Activated CD4-positive, alpha-beta memory T cell treated with anti-CD3 and anti-CD28 coated beads for 36 hours (primary cell): ENCODE measurements at places on chromosomes 3 and 15.
A peak's percentile ranks its signal among the peaks of the same experiment; 100 is the strongest.

DNA sequence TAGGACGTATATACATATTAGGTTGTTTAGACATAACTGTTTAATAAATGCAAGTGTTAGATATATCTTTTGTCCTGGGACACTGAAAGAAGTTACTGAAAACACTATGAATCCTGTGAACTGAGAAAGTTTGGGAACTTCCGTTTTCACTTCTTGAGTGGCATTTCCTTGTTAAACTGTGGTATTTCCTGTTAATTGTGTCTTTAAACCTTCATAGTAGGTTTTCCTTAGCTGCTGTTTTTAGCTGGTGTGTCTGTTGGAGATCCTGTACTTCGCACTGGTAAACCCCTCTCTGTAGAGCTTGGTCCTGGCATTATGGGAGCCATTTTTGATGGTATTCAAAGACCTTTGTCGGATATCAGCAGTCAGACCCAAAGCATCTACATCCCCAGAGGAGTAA lies 37.1 kb downstream of the ATP6V1A start:
- no peak overlapping the region for H3K4me3 ChIP-seq
- H3K36me3 ChIP-seq: peaks cover 7% of the 10 kb centered on the region
- no peaks in the 10 kb centered on the region for H3K27me3 ChIP-seq
- no peak overlapping the region for H3K27ac ChIP-seq
- peaks cover 3% of the 10 kb centered on the region for H3K4me1 ChIP-seq
- DNase-seq: no peak

- no peak overlapping the region for H3K27ac ChIP-seq
- no peak overlapping the region for H3K4me3 ChIP-seq
- no peaks in the 10 kb centered on the region for H3K27me3 ChIP-seq
- DNase-seq: no peak
- H3K4me1 ChIP-seq: no peaks in the 10 kb centered on the region
Observed at GRCh38 chr3:181637456-181637855, 74.3 kb upstream of the SOX2 start.

DNA sequence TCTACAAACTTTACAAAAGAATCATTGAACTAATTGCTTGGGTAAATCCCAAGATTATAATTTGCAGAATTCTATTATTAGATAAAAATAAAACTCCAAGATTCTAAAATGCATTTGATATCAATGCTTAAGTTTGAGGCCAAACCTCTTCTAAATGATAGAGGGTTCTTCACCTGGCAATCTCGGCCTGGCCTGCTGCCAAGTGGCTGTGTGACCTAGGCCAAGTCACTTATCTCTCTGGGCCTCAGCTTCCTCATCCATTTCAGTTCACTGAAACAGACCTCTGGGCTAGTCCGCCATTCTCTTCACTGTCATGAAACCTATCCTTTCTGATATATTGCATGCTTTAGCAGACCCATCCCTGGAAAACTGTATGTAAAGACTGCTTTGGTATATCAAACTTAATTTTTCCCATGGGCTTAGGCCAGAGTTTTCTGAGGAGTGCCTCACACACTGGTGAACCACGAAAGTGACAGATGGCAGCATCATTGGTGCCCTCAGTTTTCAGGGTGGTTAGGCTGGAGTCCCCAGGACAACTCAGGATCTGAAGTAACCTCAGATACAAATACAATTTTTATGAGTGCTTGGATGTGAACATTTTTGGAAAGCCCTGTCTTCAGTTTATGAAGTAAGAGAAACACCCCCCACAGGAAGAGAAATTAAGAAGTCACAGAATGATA lies 21.8 kb downstream of the NUDT16 start:
- DNase-seq: no peak
- H3K27me3 ChIP-seq: peaks cover 1% of the 10 kb centered on the region
- no peaks in the 10 kb centered on the region for H3K4me1 ChIP-seq
- H3K36me3 ChIP-seq: peaks cover 2% of the 10 kb centered on the region

- H3K4me1 ChIP-seq: peaks cover 2% of the 10 kb centered on the region
- peaks cover 2% of the 10 kb centered on the region for H3K36me3 ChIP-seq
- no peak for DNase-seq
- H3K27ac ChIP-seq: no peak overlapping the region
- H3K27me3 ChIP-seq: peaks cover 2% of the 10 kb centered on the region
Observed at GRCh38 chr3:153767601-153768560, 353.3 kb upstream of the ARHGEF26 start.

GRCh38 chr15:93801206-93801605 lies 430.2 kb upstream of the MCTP2 start:
- no peak for DNase-seq
- no peaks in the 10 kb centered on the region for H3K36me3 ChIP-seq
- H3K27me3 ChIP-seq: no peaks in the 10 kb centered on the region
- no peak overlapping the region for H3K27ac ChIP-seq

DNA sequence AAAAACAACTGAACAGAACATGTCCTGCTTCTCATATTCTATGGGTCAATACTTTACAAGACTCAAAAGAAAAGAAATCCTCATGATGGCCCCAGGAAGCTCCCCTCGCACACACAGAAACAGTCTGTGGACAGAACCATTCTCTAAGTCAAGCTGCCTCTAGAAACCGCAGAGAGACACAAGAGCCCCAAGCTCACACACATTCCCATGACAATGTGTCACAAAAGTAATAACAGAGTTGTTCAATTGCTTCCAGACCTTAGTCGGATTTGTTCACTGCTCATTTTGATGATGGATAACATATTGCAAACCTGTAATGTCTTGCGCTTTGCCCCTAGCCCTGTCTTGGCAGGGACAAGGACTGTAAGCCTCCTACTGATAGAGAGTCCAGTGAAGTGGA lies 60.9 kb downstream of the UMPS start:
- no peaks in the 10 kb centered on the region for H3K27me3 ChIP-seq
- H3K4me1 ChIP-seq: peaks cover 2% of the 10 kb centered on the region
- H3K4me3 ChIP-seq: no peak overlapping the region
- H3K27ac ChIP-seq: no peak overlapping the region
- DNase-seq: no peak

- H3K27ac ChIP-seq: no peak overlapping the region
- H3K27me3 ChIP-seq: no peaks in the 10 kb centered on the region
- H3K36me3 ChIP-seq: no peaks in the 10 kb centered on the region
- H3K4me3 ChIP-seq: no peak overlapping the region
- no peaks in the 10 kb centered on the region for H3K4me1 ChIP-seq
Observed at GRCh38 chr3:65483480-65483879, 555.2 kb downstream of the MAGI1 start.

GRCh38 chr3:22587446-22587845 lies 615.7 kb upstream of the UBE2E2 start:
- H3K27me3 ChIP-seq: no peaks in the 10 kb centered on the region
- H3K4me1 ChIP-seq: no peaks in the 10 kb centered on the region
- no peak overlapping the region for H3K4me3 ChIP-seq
- H3K27ac ChIP-seq: no peak overlapping the region
- DNase-seq: no peak
- no peaks in the 10 kb centered on the region for H3K36me3 ChIP-seq

- peaks cover 26% of the 10 kb centered on the region for H3K36me3 ChIP-seq
- no peaks in the 10 kb centered on the region for H3K27me3 ChIP-seq
- DNase-seq: peak; percentile 40
- peak overlapping the region; percentile 97 for H3K4me3 ChIP-seq
- H3K4me1 ChIP-seq: peaks cover 65% of the 10 kb centered on the region
- H3K27ac ChIP-seq: peak overlapping the region; percentile 97
Observed at GRCh38 chr3:69085168-69085832, 563 bp downstream of the ARL6IP5 start.

GRCh38 chr3:10845839-10846656 lies 30.0 kb downstream of the SLC6A11 start:
- no peaks in the 10 kb centered on the region for H3K4me1 ChIP-seq
- no peaks in the 10 kb centered on the region for H3K36me3 ChIP-seq
- no peak for DNase-seq
- no peak overlapping the region for H3K4me3 ChIP-seq
- H3K27me3 ChIP-seq: peaks cover 26% of the 10 kb centered on the region
- H3K27ac ChIP-seq: no peak overlapping the region

DNA sequence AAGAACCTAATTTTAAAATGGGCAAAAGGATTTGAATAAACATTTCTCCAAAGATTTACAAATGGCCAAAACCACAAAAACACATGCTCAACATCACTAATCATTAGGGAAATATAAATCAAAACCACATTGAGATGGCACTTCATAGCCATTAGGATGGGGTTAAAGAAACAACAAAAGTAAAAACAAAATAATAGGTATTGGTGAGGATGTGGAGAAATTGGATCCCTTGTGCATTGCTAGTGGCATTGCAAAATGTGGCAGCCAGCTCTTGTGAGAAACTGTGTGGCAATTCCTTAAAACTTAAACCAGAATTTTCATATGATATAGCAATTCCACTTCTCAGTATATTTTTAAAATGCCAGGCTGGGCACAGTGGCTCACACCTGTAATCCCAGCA lies 126.5 kb downstream of the STT3B start:
- H3K27me3 ChIP-seq: no peaks in the 10 kb centered on the region
- no peak for DNase-seq
- H3K4me3 ChIP-seq: no peak overlapping the region
- H3K27ac ChIP-seq: no peak overlapping the region
- H3K4me1 ChIP-seq: no peaks in the 10 kb centered on the region

DNA sequence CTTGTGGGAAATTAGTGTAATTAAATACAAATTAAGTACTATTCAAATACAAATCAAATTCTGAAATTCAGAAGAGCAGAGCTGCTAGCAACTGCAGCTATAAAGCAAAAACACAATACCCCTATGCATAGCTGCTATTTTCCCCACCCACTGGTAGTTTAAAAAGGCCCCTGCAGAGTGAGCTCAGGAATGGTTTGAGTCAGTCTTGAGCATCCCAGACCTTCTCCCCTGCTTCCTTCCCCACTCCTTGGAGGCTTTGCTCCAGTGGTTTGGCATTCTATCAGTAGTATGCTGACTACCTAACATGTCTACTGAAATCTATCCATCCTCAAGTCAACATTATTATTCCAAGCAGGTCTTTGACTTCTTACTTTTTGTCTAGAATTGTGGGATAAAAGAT lies 53.0 kb downstream of the EFHB start:
- H3K27ac ChIP-seq: no peak overlapping the region
- H3K4me1 ChIP-seq: no peaks in the 10 kb centered on the region
- DNase-seq: no peak
- no peaks in the 10 kb centered on the region for H3K36me3 ChIP-seq
- H3K27me3 ChIP-seq: peaks cover 6% of the 10 kb centered on the region
- H3K4me3 ChIP-seq: no peak overlapping the region

GRCh38 chr3:179473565-179473964 lies 22.3 kb upstream of the GNB4 start:
- H3K4me3 ChIP-seq: no peak overlapping the region
- no peaks in the 10 kb centered on the region for H3K27me3 ChIP-seq

GRCh38 chr3:4531478-4532025 lies 38.4 kb downstream of the ITPR1 start:
- H3K27ac ChIP-seq: no peak overlapping the region
- H3K36me3 ChIP-seq: peaks cover 4% of the 10 kb centered on the region
- H3K4me3 ChIP-seq: no peak overlapping the region
- H3K27me3 ChIP-seq: no peaks in the 10 kb centered on the region
- H3K4me1 ChIP-seq: peaks cover 10% of the 10 kb centered on the region

DNA sequence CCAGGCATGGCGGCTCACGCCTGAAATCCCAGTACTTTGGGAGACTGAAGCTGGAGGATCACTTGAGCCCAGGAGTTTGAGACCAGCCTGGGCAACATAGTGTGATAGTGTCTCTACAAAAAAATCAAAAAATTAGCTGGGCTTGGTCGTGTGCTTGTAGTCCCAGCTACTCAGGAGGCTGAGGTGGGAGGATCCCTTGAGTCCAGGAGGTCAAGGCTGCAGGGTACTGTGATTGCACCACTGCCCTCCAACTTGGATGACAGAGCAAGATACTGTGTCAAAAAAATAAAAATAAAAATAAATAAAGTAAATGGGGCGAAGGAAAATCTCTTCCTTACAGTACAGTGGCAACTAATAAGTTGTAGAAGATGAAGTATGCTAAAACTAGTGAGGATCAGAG lies 29.6 kb downstream of the LSM3 start:
- no peak for DNase-seq
- H3K27ac ChIP-seq: no peak overlapping the region
- no peaks in the 10 kb centered on the region for H3K36me3 ChIP-seq
- no peak overlapping the region for H3K4me3 ChIP-seq

DNA sequence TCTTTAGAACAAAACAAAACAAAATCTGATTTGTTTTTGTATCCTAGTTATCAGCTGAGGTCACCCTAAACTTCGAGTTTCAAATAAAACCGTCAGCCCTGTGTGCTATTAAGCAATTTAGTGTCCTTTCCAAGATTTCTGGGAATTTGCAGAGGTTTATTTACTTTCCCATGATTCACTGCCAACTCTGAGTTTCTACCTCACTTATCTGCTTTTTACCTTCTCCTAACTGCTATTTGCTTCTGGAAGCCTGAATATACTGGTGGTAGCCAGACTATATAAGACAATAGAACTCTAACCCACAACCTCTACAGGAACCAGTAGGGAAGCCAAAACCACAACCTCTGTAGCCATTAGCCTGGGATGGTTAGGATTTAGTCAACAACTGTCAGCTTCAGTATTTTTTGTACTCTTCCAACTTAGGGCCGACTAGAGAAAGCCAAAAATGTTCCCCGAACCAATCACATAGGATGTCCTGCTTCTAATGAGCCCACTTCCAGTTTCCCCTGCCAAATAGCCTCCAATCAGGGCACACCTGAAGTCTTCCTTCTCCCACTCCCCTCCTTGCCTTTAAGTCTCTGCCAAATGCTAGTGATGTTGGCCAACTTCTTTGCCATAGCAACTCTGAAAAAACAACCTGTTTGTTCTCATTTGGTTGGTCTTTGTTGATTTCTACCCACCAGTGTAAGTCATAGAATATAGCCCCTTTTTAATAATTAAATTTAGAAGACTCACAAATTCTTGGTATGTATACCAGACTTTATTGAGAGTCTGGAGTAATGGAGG lies 273.1 kb downstream of the ULK4 start:
- H3K27me3 ChIP-seq: no peaks in the 10 kb centered on the region
- no peak overlapping the region for H3K4me3 ChIP-seq
- H3K27ac ChIP-seq: no peak overlapping the region
- H3K4me1 ChIP-seq: no peaks in the 10 kb centered on the region

DNA sequence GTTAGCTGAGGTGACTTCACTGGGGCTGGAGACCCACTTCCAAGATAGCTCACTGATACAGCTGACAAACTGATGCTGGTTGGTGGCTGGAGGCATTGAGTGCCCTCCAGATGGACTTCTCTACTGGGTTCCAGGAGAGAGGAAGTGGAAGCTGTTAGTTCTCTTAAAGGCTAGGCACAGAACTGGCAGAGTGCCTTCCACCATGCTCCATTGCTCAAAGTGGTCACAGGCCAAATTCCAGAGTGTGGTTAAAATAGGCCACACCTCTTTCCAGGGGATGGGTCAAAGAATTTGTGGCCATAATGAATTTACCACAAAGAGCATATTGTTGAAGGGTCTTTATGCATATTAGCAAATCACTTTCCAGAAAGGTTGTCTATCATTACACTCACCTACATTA lies 74.2 kb downstream of the NMD3 start:
- peaks cover 26% of the 10 kb centered on the region for H3K36me3 ChIP-seq
- no peaks in the 10 kb centered on the region for H3K27me3 ChIP-seq
- no peaks in the 10 kb centered on the region for H3K4me1 ChIP-seq

GRCh38 chr3:172546628-172547214 lies 23.5 kb upstream of the TNFSF10 start:
- no peak overlapping the region for H3K4me3 ChIP-seq
- no peaks in the 10 kb centered on the region for H3K27me3 ChIP-seq
- no peak overlapping the region for H3K27ac ChIP-seq
- H3K4me1 ChIP-seq: peaks cover 37% of the 10 kb centered on the region
